Muscle of leg (tissue), 16 donors: ENCODE measurements at places on chromosomes 2 and 18. TPM values are rescaled to one million over a fixed set of nuclear protein-coding genes. Genes with fewer than 3 reads are reported as not detected.

The TMEM247 gene
- total RNA-seq, result not detected

DNA sequence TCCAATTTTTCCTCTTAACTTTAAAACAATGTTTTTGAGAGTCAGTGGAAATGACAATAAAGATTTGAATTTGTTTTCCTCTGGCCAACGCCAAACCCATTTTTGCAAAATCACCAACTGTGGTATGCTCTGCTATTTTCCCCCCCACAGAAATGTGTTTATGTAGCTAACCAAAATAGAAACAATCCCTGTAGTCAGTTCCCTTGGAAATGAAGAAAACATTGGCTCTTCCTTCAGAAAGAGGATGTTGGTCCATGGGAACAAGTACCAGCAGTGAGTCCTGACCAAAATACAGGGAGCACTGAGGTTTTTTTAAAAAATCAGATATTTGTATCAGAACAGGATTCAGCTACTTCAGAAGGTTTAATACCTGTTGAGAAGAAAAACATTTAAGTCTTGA lies 65.3 kb downstream of the SLC40A1 start:
- peak; percentile 71 for DNase-seq

- DNase-seq, result peak; percentile 63
Measured at GRCh38 chr2:7180638-7181370, 263.6 kb downstream of the RNF144A start.

DNA sequence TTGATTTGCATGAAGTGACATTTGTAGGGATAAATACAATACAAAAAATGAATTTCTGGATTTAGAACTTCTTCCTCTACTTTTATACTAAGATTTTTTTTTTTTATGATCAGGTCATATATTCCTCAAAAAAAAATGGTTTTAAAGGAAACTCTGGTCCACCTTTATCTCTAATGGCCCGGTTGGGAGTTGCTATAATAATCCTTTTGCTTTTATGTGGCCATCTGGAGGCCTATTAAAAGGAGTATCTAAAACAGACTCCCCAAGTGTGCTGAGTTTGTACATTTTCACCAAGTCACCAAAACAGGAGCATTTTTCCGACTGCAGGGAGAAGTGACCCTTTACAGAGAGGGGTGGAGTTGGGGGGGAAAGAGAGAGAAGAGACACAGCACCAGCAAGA lies 329.2 kb upstream of the FIGN start:
- DNase-seq, result no peak

DNA sequence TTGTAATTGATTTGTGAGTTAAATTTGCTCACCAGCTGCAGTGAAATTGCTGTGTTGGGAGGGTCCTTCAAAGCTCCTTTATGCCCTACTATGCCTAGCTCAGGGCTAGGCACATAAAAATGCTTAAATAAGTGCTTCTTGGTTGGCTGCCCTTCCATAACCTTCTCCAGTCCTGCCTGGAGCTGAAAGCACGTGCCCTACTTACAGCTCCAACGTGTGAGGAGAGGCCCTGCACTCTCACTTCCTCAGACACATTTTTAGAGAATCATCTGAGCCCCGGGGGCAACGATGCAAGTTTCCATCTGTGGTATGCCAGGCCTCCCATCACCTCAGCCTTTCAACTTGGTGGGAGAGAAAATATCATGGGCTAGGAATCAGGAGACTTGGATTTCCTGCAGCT lies 202.7 kb downstream of the BCL11A start:
- peak; percentile 18 for DNase-seq
